Occipital lobe (tissue), 3 donors: ENCODE measurements at places on chromosomes 3 and 15. TPM values are rescaled to one million over a fixed set of nuclear protein-coding genes. Genes with fewer than 3 reads are reported as not detected.

GRCh38 chr3:61637088-61638051, 76.0 kb downstream of the PTPRG start:
- no peak for DNase-seq

DNA sequence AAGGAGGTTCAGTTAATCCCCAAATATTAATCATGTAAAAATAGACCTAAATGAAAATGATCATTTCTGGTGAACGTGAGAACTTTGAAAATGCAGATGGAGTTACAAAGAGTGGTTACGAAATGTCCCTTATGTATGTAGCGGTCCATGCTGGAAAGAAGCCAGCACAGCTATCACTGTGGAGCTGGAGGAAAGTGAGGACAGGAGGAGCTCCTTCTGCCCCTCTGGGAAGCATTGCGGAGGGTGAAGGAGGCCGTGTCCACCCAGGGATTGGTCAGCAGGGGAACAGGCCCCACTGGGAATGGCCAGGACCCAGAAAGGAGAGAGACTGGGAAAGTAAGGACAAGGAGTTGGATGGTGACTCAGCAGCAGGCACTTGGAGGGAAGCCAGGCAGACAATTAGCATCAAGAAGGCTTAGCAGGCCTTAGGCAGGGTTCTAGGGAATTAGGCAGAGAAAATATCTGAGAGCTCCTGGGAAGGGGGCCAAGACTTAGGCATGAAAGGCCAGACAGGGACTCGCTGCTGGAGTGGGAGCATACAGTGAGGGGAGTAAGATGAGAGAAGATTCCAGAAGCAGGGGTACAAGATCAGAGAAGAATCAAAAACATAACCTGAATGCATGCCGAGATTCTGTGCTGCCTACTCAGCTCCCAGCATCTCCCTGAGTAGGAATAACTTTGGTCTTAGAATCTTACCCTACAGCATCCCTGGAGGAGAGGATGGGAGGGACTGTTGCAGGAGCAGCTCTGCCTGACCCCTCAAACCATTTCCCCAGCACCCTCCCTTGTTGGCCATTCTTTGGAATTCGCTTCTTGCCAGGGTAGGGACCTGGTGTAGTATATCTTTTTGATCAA, 171.0 kb upstream of the UMPS start:
- peak; percentile 74 for DNase-seq

DNA sequence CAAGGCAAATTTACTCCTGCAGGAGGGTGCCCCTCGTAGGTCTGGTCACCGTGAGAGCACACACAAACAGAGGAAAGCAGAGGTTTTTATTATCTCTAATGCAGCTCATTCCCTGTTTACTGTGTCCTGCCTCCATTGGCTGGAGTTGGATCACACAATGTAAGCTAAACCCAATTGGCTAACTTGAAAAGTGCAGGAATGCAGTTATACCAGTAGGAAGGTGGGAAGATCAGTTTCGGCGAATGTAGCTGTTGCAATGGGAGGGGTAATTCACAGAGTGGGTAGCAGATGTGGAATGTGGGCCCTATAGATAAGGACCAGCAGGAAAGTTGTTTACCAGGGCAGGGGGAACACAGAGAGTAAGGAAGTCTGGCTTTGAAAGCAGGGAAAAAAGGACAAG, 42.5 kb upstream of the NPAP1 start:
- no peak for DNase-seq

DNA sequence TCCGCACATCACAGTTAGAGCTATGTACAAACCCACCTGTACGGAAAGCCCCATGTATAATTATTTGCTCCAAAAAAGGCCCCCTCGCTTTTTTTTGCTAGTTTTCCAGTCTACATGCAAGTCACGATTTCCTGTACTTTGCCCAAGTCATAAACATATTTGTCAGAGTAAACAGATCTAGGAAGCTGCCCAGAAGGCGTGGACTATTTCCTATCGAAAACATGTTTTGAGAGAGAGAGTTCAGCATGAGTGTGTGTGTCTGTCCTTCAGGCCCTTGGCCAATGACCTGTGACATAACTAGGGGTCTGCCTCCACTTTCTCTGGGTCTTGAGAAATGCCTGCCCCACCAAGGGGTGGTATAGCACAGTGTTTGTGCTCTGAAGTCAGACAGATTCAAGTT, 72.7 kb upstream of the HACD2 start:
- no peak for DNase-seq

DNA sequence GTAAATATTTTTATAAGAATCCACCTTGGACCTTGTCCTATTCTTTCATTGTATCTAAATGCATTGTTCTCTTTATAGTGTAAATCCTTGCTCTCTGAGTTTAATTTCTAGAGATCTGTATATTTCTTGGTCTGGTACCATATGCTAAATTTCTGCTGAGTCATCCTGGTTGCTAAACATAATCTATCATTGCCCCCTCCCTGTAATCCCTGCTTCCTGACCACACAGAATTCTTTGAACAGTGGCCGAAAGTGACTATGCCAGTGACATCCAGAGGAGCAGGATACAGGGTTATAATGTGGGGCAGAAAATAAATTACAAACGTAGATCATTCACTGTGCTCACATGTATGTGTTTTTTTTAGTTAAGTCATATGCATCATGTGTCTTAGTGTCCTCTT, 143.1 kb downstream of the DIPK2A start:
- DNase-seq, result no peak

Gene DNAH12
- total RNA-seq, result 0.62 TPM
